Ammon's horn (tissue), 1 donor: ENCODE measurements at places on chromosomes 2 and 18.

DNA sequence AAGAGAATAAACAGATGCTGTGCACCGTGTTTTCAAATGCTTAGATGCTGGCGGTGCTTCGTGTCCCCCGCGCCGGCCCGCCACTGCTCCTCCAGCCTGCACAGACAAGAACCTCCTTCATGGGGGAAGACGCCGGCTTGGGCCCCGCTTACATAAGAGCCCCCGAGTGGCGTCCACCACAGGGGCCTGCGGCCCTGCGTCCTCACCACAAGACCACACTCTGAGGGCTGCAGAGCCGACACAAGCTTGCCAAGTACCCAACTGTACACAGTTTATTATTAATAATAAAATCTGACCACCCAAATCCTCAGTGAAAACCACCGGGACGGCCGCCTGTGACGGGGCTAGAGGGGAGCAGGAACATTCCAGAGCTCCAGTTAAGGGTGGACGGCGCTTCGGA, 232.2 kb downstream of the HDAC4 start:
- DNase-seq = no peak

GRCh38 chr18:63906056-63906455, 1.7 kb upstream of the SERPINB10 start:
- DNase-seq = no peak

- no peak for DNase-seq
Observed at GRCh38 chr2:159902722-159903121, 104.7 kb upstream of the CD302 start.

GRCh38 chr2:111665551-111666116, 218.4 kb downstream of the ANAPC1 start:
- no peak for DNase-seq

GRCh38 chr2:127158614-127159290, 51.8 kb upstream of the BIN1 start:
- no peak for DNase-seq

- no peak for DNase-seq
Observed at GRCh38 chr18:23956483-23956882, 58.1 kb upstream of the TTC39C start.

DNA sequence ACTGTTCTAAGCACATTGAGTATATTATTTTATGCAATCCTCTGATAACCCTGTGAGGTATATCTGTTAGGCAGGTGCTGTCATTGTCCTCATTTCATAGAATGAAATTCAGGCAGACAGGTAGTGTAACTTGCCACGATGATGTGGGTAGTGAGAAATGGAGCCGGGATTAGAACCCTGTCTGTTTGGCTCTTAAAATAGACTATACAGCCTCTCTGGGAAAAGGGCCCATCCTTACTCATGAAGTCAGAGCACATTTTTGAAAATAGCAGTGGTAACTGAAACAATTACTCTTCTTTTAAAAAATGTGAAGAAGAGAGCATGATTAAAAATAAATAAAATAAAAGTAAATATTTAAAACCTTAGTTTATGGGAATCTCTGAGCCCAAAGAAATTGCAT, 23.0 kb downstream of the FAM171B start:
- no peak for DNase-seq

GRCh38 chr2:241499146-241499965, 9.0 kb downstream of the STK25 start:
- DNase-seq = no peak

DNA sequence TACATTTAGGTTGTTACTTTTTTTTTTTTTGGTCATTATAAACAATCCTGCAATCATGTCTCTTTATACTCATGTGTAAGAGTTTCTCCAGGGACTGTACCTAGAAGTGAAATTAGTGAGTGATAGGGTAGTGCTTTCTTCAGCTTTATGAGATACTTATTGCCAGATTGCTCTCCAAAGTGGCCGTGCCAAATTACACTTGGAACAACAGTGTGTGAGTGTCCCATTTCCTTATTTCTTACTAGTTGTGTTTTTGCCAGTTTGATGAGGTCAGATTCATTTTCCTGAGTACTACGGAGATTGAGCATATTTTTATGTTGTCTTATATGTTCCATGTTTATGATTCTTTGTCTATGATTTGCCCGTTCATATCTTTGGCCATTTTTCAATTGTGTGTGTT, 39.2 kb downstream of the GALNT1 start:
- peak; percentile 15 for DNase-seq

DNA sequence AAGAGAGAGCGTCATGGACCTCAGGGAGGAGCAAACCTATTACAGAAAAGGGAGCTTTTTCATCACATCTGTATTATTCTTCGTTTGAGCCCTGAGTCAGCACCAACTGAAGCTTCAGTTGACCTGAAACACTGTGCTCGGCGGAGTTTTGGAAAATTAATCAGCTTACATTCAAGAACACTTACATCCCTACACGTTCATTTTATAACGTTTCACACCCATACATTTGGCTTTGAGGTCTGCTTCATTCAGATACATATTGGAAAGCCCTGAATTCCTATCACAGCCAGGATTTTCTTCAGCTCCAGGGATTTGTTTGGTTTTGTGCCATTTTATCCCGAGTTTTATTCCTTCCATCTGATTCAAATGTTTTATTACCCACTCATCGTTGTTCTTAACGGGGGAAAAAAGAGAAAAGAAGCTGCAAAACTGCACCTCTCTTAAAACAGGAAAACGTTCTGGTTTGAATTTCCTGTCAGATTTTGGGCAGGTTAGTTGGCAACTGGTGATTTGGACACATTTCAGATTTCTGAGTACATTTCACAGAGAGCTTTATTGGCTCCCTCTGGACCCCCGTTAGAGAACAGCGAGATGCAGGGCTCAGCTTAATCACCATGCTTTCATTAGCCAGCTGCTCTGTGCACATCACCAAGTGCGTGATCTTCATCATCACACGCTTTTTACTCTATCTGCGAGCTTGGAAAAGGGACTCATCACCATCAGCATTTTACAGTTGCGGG, 88.8 kb downstream of the CDC42EP3 start:
- DNase-seq = peak; percentile 20

- no peak for DNase-seq
Observed at GRCh38 chr2:2860589-2861300, 516.9 kb downstream of the EIPR1 start.

GRCh38 chr18:1075322-1075721, 170.7 kb downstream of the ADCYAP1 start:
- no peak for DNase-seq

- no peak for DNase-seq
Observed at GRCh38 chr2:60534052-60534685, 19.3 kb downstream of the BCL11A start.

DNA sequence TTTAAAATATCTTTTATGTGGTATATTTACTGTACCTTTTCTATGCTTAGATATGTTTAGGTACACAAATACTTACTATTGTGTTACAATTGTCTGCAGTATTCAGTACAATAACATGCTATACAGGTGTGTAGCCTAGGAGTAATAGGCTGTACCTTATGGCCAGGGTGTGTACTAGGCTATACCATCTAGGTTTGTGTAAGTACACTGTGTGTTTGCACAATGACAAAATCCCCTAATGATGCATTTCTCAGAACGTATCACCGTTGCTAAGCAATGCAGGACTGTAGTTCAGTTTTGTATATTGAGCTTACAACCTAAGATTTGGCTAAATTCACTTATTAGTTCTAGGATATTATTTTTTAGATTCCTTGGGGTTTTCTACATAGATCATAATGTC, 332.3 kb upstream of the HS6ST1 start:
- no peak for DNase-seq

DNA sequence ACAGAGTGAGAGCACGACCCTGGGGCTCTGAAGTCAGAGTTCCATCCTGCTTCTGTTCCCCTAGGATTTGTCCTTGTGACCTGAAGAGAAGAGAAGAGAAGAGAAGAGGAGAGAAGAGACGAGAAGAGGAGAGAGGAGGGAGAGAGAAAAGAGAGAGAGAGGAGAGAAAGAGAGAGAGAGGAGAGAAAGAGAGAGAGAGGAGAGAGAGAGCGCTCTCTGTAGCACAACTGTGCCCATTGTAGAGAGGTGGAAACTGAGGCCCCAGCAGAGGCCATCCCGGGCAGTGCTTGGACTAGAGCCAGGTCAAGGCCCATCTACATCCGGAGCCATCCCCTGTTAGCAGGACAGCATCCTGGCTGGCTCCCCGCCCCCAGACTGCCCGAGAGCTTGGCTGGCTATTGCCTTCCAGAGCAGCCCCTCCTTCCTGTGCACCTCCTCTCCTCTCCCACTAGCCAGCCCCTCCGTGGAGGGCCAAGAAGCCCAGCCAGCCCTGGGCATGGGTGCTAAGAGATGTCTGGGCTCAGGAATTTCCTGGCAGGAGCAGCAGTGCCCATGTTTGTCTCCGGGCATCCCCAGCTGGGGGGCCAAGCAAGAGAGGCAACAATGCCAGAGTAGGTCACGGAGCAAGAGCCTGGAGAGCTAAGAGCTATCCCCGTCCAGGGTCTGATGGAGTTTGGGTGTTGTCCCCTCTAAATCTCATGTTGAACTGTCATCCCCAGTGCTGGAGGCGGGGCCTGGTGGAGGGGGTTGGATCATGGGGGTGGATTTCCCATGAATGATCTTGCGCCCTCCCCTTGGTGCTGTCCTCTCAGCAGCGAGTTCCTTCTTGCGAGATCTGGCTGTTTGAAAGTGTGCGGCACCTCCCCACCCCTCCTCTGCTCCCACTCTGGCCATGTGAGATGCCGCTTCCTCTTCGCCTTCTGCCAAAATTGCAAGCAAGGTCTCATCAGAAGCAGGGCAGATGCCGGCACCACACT, 18.2 kb upstream of the GPR55 start:
- peak; percentile 70 for DNase-seq

DNA sequence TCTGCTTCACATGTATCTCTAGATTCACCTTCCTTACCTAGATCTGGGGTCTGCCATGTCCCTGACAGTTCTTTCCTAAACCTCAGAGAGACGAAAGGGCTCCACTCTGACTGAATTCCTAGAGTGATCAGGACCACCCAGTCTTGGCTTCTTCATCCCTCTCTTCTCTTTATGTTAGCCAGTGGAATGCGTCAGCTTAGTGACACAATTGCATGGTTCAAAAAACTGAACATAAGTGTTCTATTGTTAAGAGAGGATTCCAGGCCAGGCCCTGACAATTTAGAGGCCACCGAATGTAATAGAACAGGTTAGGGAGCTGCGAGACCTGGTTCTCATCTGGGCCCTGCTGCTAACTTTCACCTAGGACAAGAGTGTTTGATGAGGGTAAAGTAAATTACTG, 10.0 kb downstream of the PRELID3A start:
- DNase-seq = no peak

DNA sequence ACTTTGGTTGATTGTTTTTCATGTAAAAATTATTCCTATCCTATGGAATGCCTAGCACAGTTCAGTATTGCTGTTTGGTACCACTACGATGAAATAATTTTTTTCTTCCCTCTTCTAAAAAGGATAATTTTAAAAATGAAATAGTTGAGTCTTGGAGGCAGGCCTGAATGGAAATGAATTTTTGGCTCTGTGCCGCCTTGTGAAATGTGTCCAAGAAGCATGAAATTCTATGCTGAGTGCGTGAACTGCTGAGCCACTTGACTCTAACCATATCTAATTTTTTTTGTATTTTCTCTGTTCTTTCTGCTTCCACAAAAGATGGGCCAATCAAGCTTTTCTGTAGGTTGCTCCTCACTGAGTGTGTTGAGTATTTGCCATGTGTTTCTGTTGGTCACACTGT, 95.0 kb downstream of the PRPF40A start:
- no peak for DNase-seq

DNA sequence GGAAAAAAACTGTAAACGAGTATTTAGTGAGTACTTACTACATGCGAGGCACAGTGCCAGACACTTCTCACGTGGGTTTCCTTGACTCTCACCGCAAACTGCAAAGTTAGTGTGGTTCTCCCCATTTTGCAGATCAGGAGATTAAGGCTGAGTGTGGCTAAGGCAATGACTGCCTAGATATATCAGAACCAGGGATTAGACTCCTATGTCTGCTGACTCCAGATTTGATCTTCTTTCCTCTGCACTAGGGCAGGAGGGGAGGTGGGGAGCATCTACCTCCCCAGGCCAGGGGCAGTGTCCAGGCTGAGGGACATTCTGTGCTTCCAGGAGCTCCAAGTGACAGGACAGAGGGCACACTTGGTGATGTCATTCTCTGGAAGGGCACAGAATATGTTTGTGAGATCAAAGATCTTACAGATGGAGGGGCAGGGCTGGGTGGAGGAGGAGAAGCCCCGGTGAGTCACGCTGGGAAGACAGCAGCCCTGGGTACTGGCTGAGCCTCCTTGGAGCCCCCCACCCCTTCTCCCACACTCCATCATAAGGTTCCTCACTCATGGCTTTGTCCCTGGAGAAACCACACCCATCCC, 92.4 kb downstream of the RHOB start:
- no peak for DNase-seq

- no peak for DNase-seq
Observed at GRCh38 chr2:74275228-74275627, 68.0 kb downstream of the SLC4A5 start.

GRCh38 chr2:220999356-220999755, 572.7 kb downstream of the EPHA4 start:
- no peak for DNase-seq

GRCh38 chr18:79819968-79820351, 22.2 kb downstream of the KCNG2 start:
- peak; percentile 73 for DNase-seq

DNA sequence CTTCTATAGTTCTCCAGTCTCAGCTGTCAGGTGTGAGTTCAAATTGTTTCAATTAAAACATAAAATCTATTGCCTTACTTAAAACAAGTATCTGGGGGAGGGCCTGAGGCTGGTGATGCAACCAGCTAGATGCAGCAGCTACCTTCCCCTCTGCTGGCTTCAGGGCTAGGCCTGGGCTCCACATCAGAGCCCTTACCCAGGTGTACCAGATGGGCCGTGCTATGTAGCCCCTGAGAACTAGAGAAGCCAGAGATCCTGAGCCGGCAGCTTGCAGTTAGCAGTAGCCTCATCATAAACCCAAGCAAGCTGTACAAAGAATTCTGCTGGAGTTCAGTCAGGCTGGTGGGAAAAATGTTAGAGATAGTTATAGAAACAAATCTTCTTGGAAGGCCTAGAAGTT, 97.7 kb upstream of the ACAA2 start:
- DNase-seq = no peak

- no peak for DNase-seq
Observed at GRCh38 chr2:224077773-224078507, 38.9 kb upstream of the SERPINE2 start.

GRCh38 chr2:12863937-12864336, 147.2 kb downstream of the TRIB2 start:
- no peak for DNase-seq

GRCh38 chr2:112958428-112959108, 19.2 kb upstream of the IL36G start:
- peak; percentile 73 for DNase-seq

DNA sequence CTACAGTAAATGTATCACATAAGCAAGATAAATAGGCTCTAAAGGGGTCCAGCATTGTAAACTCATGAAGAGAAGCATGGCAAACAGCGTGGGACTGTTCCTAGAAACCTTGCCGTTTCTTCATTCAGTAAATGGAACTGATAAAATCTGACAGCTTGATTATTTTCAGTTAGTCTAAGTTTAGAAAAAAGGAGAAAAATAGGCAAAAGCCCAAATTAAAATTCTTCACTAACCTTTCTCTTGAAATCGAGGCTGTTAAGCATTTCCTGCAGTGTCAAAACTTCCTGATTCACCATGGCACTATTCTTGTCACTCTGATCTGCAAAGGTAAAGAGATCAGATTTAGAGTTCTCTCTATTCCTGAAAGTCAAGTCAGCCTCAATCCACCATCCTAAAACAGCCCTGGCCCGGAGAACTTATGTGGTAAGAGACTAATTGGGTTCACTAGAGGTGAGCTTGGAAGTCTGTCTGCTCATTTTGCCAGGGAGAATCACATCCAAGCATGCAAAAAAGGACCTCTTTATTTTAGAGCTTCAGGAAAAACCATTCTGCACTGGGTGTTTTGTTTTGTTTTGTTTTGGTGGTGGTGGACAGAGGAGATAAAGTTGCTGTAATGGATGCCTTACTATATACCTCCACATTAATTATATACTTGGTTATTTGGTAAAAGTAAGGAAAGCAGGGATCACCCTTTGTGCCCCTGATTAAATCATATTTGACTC, 52.4 kb upstream of the STAT1 start:
- peak; percentile 11 for DNase-seq
